Smooth muscle cell of the umbilical artery (primary cell): ENCODE measurements at places on chromosomes 2 and 18. TPM values are rescaled to one million over a fixed set of nuclear protein-coding genes. Genes with fewer than 3 reads are reported as not detected.

DHRS9 gene
- total RNA-seq, result 0.09 TPM in 1 of 2 replicates, not detected in the other

REG3G gene
- total RNA-seq, result not detected in 2 replicates

TUBA3E gene
- 0.09 TPM in 1 of 2 replicates, not detected in the other for total RNA-seq

HTR2B gene
- 0.51 and 2.1 TPM in 2 replicates for total RNA-seq

PKDCC gene
- 30.3 and 78.7 TPM in 2 replicates for total RNA-seq

VWA3B gene
- total RNA-seq, result 0.09 TPM in 1 of 2 replicates, not detected in the other

SPEG gene
- 36.2 and 61.6 TPM in 2 replicates for total RNA-seq

PSTPIP2 gene
- 7.1 and 16.7 TPM in 2 replicates for total RNA-seq

AQP4 gene
- total RNA-seq, result not detected in 2 replicates

ZSWIM2 gene
- total RNA-seq, result not detected in 2 replicates

TRIM43 gene
- not detected in 2 replicates for total RNA-seq

CNGA3 gene
- 0.05 TPM in 1 of 2 replicates, not detected in the other for total RNA-seq

GKN1 gene
- total RNA-seq, result 0.14 TPM in 1 of 2 replicates, not detected in the other

IL36B gene
- not detected in 2 replicates for total RNA-seq
